ENCODE measurements at places on chromosomes 4 and X.
A peak's percentile ranks its signal among the peaks of the same experiment; 100 is the strongest.

DNA sequence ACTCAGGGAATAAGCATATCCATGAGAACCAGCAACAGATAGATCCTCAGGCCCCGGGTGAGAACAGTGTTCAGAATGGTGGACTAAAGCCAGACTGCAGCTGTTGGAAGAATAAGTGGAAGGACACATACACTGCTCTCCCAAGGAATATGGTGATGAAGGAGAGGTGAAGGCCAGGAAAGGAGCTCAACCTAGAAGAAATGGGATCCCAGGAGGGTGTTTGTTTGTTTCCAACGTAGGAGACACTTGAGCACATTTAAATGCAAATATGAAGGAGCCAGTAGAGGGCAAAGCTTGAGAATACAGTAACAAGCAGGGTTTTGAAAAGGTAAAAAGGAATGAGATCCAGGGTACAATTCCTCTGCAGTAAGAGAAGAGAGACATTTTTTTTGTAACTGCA is 42.4 kb upstream of the ATOH1 start:
- no peak for DNase-seq

DNA sequence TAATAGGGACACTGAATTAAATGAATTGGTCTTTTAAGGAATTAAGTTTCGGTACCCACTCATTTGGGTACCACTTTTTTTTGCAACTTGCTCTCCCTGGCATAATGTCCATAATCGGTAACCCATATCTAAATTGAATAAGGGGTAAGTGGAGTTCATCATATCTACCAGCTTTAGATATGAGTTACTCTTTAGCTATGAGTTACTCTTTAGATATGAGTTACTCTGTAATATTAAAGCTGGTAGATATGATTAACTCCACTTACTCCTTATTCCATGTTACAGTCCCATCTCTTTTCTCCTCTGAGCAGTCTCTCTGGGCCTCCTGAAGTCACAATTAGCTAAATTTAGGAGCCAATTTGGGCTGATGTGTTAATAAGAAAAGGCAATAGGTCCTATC is 85.7 kb downstream of the TEX13C start:
- no peak for DNase-seq

- DNase-seq: no peak
Measured at GRCh38 chr4:143458966-143459365, 54.5 kb upstream of the SMARCA5 start.

DNA sequence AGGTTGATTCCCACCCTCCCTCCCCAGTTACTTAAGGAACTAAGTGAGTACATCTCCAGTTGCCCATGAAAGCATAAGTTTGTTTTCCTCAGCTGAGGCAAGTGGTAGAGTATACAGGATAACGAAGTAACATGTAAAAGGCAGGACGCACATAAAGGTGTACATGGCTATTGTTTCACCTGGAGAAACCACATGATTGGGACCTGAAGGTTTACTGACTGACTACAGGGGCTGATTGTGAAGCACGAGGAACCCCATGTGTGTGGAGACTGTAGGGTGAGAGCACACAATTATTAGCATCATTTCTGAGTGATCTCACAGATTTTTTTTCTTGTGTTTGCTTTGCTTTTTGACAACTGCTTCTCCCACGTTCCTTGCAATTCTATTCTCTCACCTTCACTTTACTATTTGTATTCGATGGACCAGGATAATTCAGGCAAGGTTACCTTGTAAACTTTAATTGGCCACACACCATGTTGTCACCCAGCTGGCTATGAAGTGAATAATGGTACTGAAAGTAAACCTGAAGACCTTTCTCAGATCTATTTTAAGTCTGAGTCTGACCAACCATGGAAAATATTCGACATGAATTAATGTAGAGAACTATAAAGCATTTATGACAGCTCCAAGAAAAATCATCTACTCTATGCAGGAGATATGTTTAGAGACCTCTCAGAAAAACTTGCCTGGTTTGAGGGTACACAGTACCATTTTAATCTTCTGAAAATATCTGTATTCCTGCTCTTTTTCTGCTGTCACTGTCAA is 102.5 kb upstream of the MYOZ2 start:
- no peak for DNase-seq

- DNase-seq: no peak
Measured at GRCh38 chr4:142725886-142726285, 120.2 kb downstream of the INPP4B start.

DNA sequence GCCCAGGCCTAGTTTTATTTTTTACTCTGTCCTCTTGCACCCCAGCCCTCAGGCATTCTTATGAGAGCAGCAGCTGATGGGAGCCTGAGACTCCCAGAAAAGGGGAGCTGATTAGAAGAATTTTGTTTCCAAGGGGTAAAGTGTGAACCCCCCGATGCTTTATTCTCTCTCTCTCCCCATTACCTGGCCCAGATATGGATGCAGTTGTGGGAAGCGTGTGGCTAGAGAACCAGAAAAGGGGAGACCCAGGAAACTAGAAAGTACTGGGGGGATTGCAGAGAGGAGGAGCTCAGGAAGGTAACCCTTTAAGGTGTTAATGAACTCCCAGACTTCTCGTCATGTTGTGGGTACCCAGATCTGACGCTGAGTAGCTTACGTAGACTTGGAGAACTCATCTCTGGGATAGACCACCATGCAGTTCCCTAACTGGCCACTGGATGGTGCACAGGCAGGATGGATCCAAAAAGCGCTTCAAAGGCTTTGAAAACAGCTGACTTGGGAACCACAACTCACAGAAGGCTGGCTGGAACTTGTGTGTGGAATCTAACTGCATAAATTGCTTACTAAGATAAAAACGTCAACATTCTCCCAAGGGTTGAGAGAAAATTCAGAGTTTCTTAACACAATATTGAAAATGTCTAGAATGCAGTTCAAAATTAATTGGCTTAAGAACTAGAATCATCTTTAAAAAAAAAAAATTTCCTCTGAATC is 64.7 kb downstream of the TBC1D14 start:
- peak; percentile 81 for DNase-seq

GRCh38 chr4:2789793-2790582 is 2.9 kb upstream of the SH3BP2 start:
- no peak for DNase-seq

DNA sequence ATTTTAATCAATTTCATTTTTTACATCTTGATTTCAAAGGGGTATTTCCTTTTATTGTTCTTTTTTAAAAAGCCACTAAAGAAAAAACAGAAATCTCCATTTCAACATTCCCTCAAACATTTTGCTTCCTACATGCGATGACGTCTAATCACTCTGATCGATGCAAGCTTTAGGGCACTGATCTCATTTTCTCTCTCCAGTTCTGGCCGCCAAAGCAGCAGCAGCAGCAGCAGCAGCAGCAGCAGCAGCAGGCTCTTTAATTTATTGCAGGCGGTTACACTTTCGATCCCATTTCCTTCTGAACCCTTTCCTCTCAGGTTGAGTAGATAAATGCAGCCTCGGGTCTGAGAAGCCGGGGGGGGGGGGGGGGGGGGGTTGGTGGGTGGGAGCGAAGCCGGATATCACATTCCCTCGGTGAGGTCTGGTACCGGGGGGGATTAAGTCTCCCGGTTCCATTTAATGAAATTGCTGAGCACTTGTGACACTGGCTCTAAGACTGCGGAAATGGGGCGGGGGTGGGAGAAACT is 3.4 kb upstream of the PCDH7 start:
- DNase-seq: no peak

DNA sequence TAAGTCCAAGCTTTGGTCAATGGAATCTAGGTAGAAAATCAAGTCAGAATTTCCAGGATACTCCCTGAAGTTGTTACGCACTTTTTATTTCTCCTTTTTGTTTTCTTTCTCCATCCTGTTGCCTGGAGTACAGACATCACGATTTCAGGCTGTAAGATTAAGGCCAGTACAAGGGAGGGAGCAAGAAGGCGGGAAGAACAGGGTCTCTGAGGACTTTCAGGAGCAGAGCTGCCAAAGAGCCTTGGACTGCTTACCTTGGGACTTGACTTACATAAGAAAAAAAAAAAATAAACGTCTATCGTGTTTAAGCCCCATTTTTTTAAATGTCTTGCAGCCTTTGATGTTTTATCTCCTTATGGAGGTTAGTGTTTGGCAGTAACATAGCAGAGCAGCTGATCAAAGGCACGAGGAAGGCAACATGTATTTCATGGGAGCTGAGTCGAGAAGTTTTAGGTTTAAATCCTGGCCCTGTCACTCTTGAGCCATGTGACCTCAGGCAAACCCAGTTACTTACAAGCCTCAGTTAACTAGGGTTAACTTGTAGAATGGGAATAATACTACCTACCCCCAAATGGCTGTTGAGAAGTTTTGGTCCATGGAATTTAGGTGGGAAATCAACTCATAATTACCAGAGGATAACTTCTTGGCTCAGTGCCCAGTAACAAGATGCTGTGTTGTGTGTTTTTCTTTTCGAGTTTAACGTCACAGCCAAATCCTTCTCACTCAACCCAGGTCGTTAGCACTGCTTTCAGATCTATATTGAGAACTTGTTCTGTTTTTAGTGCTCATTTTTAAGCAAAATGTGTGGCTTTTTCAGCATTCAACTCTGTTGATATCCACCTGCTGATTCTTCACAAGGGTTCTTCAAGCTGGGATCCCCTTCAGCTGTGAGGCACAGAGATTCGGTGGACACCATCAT is 106.8 kb downstream of the CLNK start:
- no peak for DNase-seq

DNA sequence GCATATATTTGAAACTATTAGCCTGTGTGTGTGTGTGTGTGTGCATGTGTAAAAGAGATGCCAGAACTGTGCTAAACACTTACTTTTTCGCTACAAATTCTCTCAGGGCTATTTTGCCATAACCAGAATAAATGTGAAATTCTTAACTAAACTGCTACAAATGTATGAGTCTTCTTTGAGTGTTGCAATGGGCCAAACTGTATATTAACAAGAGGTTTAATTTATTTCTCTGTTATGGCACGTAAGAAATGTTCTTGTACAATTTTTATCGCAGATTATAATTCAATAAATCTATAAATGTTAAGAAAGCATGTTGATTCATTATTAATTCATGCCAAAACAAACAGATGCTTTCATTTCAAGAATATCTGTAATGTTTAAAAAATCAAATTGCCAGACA is 454.5 kb upstream of the PCDH7 start:
- DNase-seq: no peak

GRCh38 chr4:163762741-163763140 is 268.3 kb downstream of the TMA16 start:
- no peak for DNase-seq

- DNase-seq: no peak
Measured at GRCh38 chr4:96736352-96736889, 896.5 kb downstream of the PDHA2 start.
